ENCODE measurements at places on chromosomes 5 and 9. TPM values are rescaled to one million over a fixed set of nuclear protein-coding genes. Genes with fewer than 3 reads are reported as not detected.

GRCh38 chr9:137670391-137671195 is 51.8 kb downstream of the EHMT1 start:
- no peak for DNase-seq

The GRM6 gene
- total RNA-seq = not detected

GRCh38 chr9:87226896-87227295 is 270.8 kb upstream of the DAPK1 start:
- no peak for DNase-seq

DNA sequence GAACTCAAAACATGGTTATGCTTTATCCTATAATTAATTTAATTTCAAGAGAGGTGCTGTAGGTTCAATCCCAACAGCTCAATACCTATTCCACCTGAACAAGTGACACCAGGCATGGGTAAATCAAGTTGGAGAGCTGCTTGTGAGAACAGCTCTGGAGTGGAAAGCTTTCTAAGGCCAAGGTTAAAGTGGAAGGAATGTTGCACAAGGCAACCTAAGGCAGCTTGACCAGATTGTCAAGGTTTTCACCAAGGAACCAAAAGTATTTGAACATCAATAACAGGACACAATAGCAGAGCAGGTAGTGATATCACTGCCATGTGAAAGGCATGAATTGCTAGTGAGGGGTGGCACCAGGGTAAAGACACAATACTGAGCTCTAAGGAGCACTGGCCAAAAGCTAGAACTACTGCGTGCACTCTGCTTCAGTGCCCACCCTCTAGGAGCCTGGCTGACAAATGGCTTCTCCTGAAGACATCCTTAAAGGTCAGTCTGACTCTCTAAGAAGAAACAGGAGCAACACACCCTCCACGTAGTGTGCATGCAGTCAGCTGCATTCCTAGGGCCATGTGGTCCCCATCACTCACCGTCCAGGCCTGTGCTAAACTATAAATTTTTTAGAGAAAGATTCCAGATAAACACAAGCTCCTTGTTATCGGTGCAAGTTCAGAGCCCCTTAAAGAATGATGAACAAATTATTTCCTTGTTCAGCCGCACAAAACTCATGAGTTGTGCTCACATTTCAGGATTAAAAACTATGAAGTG is 677.7 kb upstream of the KLF4 start:
- no peak for DNase-seq

- no peak for DNase-seq
These were observed 7.8 kb upstream of the TPM2 start for GRCh38 chr9:35697486-35697885.

GRCh38 chr5:446066-446882 is 3.3 kb downstream of the EXOC3 start:
- DNase-seq = no peak

DNA sequence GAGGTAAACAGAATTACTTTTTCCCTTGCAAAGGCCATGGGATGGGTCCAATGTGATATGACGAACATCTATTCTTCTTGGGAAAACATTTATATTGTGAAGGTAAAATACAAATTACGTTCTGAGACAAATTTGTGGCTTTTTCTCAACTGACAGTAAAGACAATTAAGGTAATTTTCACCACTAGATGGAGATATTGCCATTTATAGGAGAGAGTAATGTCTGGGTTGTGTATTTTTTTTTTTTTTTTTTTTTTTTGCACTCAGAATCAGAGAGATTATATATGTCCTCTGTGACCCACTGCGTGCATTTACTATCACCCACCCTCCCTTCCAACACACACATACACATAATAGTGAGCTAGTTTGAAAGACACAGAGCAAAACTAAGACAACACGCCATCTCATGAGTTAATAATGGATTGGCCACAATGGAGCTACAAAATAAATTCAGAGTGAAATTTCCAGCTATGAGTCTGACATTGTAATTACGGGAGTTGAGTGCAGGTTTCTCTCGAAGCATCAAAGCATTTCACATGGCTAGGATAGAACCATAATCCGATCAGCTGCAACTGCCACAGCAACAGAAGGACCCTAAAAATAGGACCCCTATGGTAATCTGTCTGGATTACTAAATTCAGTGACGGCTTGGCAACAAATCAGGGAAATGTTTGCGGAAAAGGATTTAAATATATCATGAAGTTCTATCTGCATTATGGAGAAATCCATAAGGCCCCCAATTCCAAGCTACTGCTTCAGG is 49.2 kb downstream of the ANXA1 start:
- no peak for DNase-seq

DNA sequence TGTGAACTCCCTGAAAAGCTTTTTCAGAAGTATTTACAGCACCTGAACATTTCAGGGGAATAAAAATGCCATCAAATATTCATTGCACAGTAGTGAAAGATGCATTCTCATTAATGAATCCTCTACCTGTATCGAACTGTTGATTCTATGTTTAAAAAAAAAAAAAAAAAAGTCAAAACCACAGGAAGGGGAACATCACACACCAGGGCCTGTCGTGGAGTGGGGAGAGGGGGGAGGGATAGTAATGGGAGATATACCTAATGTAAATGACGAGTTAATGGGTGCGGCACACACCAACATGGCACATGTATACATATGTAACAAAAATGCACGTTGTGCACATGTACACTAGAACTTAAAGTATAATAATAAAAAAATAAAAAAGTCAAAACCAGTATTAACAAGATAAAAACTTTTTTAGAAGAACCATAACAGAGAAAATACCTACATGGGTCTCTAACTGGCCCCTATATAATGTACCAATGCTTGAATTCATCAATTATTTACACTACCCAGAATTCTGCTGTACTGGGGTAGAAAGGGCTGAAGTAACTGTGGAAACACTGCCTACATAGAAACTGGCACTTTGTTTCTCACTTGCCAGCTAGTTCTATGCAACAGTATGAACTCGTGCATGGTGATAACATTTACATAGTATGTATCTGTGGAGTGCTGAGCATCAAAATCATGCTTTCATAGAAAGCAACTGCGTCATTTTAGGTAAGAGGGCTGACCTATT is 48.9 kb downstream of the GNAQ start:
- no peak for DNase-seq

GRCh38 chr5:116651653-116652052 is 77.0 kb upstream of the SEMA6A start:
- no peak for DNase-seq

GRCh38 chr5:18311266-18311665 is 677.0 kb downstream of the TAF11L14 start:
- no peak for DNase-seq

The SLC36A3 gene
- not detected for total RNA-seq

DNA sequence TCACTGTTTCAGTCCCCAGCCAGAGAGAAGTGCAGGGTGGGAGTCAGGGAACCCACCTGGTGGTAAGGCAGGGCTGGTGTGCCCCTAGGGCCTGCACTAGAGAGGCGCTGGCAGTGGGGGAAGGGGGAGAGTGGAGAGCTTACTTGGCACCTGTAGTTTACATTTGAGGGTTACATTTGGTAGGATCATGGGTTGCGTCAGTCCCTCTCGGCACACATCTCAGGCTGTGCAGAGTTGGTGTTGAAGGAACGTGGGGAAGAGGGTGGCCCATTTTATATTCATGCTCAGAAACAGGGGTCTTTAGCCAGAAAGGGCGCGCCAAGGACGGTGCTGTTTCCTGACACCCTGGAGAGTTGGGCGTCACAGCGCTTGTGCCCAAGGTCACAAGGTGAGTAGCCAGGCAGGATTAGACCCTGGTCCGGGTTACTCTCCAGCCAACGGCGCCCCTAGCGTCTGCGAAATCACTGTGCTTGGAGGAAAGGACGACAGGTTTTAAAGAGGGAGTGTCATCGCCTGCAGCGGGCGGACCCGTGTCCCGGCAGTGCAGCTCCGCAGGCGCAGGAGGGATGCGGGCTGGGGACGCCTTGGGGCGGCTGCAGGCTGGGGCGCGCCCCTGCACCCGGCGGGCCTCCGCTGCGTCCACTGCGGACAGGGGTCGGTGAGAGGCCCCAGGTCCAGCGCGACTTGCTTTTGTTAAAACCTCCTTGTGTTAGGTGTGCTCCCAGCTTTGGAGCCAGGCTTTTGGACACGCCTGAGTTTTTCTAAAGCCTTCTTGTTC is 272.6 kb downstream of the FANCC start:
- no peak for DNase-seq

The KCNMB1 gene
- total RNA-seq = 0.19 TPM

GRCh38 chr5:54156577-54156976 is 153.8 kb downstream of the ARL15 start:
- DNase-seq = no peak

- no peak for DNase-seq
These were observed 77.3 kb downstream of the SEMA4D start for GRCh38 chr9:89420397-89421178.

DNA sequence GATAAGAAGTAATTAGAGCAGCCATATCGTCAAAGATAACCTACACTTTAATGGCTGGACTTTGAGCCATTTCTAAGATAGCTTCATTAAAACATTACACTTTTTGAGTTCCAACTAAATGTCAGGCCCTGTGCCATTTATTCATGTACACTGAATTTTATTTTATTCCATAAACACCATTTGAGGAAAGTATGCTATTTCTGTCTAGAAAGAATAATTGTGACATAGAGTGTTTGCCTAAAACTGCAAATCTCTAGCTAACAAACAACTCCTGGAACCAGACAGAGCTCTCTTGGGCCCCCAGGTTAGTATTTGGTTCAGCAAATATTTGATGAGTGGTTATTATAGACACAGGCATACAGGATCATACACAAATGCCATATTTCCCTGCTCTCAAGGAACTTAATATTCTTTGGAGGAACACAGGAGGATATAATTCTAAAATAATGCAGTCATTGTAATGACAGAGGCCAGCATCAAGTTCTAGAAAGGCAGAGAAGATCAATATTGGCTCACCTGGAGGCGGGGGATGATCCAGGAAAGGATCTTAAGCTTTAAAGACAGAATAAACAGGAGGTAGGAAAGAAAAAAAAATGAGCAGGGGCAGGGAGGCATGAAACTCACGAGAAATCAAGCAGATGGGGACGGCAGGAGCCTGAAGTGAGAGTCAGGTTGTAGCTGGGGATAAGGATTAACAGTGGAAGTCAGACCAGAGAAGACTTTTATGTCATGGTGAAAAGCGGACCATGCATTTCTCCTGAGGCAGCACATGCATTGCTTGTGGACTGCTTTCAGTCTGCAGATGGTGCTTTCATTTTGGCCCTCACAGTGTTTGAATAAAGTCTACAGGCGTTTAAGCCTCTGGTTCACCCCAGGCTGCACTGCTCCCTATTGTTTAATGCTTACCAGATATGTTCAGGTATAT is 127.7 kb downstream of the GCNT1 start:
- DNase-seq = no peak

DNA sequence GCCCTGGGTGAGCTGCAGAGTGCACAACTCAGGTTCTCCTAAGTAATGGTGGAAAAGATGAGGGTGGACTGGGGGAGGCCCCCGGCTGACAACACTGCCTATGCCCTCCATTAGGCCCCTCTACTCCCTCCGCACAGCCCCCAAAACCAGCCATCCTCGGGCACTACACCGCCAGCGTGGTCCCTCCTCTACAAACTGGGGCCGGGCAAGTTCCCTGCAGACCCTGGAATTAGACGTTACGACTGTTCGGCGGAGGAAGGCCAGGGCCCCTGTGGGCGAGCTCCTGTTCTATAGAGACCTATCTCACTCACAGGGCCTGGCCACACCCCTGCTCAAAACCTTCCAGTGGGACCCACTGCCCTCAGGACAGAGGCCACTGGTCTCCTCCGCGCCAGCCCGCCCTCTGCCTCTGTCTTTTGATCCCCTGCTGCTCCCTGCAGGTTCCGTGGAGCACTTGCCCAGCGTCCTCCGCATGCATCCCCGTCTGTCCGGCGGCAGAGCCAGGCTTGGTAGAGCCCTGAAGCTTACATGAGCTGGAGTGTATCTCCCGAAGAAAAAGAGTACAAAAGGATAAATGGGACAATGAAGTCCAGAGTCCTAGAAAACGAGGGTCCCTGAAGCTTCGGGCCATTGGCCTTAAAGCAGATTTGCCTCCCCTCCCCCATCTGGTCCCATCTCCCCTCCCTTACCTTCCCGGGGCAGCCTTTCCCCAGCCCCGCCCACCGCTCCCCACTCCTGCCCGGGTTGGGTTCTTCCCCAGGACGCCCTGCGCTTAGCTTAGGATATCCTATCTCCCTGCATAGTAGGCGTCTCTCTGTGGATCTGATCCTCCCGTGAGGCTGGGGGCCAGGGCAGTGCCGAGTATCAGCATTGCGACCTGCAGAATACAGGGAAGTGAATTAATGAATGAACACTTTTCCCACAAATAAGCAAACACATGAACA is 71.3 kb downstream of the HRH2 start:
- no peak for DNase-seq

DNA sequence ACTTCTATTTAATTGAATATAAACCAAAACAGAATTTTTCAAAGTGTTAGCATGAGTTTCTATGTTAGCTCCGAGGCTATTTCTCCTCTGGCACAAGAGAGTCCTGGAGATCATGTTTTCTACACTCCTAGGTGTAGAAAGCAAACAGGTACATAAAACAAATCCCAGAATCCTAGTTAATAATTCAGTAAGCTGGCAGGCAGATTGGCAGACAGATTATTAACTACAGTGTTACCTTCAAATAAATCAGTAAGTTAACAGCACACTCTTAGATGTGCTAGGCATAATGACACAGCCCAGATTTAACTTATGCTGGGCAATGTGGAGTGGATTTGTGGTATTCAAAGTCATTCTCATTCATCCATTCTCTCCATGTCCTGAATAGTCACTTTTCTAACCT is 282.8 kb upstream of the RPS23 start:
- no peak for DNase-seq

- DNase-seq = no peak
These were observed 1.5 kb upstream of the MYO10 start for GRCh38 chr5:16937503-16938161.

The PCA3 gene
- not detected for total RNA-seq

DNA sequence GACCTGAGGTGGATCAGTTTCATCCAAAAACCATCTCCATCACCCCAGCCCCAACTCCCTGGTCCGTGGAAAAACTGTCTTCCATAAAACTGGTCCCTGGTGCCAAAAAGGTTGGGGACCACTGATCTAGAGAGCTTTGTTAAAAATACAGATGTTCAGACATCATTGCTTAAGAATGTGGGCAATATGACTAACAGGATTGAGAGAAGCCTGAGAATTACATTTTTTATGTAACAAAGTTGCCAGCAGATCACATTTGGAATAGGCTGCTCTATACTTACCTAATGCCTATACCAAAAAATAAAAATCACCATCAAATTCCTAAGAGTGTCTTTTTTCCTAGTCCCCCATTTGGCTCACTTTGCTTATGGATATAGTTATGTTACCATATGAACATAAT is 143.3 kb downstream of the RAPGEF6 start:
- no peak for DNase-seq

The SH2D3C gene
- 20.8 TPM for total RNA-seq

The GPX8 gene
- total RNA-seq = 30.9 TPM

GRCh38 chr9:98929071-98929470 is 14.6 kb upstream of the COL15A1 start:
- no peak for DNase-seq

The KIF4B gene
- not detected for total RNA-seq

All from omental fat pad (tissue), 4 donors.